ENCODE measurements at places on chromosomes 5 and 9.

- no peak for DNase-seq
Observed at GRCh38 chr9:106941916-106942315, 79.0 kb downstream of the ZNF462 start.

DNA sequence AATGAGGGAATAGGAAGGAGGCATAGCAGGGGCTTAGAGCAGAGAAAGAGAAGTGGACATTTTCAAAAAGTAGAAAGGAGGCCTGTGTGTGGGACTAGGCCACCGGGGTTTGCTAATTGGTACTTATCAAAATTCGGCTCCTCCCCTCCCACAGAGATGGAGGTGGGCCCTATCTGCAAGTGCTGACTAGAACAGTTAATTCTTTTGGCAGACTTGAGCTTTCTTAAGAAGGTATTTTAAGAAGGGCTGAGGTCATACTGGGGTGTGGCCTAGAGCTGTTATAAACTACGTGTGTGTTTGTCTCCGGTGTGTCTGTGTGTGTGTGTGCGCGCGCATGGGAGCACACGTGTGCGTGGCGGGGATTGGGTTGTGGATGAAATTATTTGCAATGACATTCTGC is 1086.5 kb downstream of the EFNA5 start:
- DNase-seq, result no peak

DNA sequence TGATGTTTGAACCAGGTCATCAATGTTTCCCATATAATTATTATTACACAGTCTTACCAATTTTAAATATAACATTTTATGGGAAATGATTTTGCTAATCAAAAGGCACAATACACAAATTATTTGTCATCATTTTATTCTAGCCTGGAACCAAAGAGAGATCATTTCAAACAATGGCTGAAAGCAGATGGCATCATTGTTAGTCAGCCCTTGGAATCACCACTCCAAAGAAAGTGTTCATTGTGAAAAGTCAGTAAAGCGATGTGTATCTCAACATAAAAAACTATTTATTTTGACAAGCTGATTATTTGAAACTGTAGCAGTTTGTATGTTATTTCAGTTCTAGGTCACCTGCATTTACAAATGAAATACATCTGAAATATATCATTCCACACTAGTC is 1068.7 kb downstream of the CDH12 start:
- DNase-seq, result no peak

DNA sequence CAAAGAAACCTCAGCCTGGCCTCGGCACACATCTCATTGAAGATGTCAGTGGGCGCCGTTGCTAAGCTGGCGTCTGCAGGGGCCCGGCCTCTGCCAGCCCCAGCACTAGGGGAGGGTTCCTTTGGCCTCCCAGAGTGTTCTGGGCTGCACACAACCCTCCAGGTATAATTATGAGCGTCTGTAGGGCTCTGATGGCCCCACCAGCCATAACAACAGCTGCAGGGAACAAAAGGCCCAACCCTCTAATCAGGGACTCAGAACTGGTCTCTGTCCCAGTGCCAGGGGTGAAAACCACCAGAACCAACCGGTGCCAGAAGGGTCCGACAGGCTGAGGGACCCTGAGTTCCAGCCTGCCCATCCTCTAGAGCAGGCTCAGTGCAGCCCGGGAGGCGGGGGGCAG is 39.5 kb upstream of the SLC12A7 start:
- no peak for DNase-seq

- no peak for DNase-seq
Observed at GRCh38 chr5:127695346-127695745, 7.8 kb upstream of the CCDC192 start.

GRCh38 chr9:101376111-101376848 is 8.5 kb downstream of the BAAT start:
- no peak for DNase-seq

- peak; percentile 88 for DNase-seq
Observed at GRCh38 chr5:96885518-96886338, 9.4 kb downstream of the ERAP2 start.

All from T-helper 2 cell (primary cell).